DMS79 (cell line): ENCODE measurements at places on chromosomes 4 and X.

- no peak for DNase-seq
These were observed 159.3 kb downstream of the EPHA5 start for GRCh38 chr4:65510976-65511375.

DNA sequence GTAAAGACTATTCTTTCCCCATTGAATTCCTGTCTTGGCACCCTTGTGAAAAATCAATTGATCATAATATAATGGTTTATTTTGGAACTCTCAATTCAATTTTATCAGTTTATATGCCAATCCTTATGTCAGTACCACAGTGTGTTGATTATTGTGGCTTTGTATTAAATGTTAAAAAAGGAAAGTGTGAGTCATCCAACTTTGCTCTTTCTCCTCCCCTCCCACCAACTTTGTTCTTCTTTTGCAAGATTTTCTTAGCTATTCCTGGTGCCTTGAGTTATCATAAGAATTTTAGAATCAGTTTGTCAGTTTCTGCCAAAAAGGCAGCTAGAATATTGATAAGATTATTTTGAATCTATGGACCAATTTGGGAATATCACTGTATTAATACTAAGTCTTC, 11.2 kb upstream of the RNF175 start:
- DNase-seq, result no peak

- DNase-seq, result no peak
These were observed 37.6 kb downstream of the ZBTB49 start for GRCh38 chr4:4327652-4328121.

DNA sequence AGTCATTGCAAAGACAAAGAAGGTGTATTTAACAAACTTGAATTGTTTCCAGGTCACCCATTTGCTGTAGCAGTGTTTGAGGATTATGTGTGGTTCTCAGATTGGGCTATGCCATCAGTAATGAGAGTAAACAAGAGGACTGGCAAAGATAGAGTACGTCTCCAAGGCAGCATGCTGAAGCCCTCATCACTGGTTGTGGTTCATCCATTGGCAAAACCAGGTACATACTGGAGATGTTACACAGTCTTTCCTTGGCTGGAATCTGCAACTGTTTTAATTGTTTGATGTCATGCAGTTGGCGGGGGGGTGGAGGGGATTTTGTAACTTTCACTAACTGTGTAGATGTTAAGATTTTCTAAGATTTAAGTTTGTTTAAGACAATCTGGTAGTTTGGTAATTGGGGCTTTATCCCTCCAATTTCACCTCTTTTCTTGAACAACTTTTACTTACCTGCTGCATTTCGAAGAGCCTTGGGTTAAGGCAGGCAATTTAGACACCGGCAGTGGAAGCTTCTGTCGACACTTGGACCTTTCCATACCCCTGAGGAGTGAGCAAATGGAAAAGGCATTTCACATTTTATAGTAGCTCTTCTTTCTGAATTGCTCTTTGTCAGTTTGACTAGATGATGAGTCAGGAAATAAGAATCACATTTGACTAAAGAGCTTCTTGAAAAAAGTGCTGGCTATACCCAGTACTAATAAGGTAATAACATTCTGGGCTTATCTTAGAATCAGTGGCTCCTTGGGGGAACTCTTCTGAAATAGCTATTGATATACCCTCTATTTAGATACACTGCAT, 67.4 kb downstream of the EGF start:
- DNase-seq, result no peak

- no peak for DNase-seq
These were observed 956 bp downstream of the C4orf51 start for GRCh38 chr4:145680902-145681301.

GRCh38 chr4:38902695-38903094, 35.1 kb downstream of the FAM114A1 start:
- DNase-seq, result no peak

DNA sequence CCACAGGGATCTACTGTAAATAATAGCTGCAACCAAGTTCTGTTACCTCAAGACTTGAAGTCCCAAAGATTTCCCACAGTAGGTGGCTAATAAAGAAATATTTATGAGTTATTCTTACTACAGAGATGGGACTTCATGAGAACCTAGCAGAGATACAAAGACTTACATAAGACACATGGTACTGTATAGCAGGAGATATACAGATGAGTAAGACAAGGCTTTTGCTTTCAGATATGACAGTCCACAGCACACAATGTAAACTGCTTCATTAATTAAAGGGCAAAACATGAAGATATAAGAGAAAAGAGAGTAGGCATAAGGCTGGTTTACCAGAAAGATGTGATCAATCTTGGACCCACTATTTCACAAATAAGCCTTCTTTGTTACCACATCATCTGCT, 6.6 kb downstream of the ANKRD17 start:
- DNase-seq, result no peak

DNA sequence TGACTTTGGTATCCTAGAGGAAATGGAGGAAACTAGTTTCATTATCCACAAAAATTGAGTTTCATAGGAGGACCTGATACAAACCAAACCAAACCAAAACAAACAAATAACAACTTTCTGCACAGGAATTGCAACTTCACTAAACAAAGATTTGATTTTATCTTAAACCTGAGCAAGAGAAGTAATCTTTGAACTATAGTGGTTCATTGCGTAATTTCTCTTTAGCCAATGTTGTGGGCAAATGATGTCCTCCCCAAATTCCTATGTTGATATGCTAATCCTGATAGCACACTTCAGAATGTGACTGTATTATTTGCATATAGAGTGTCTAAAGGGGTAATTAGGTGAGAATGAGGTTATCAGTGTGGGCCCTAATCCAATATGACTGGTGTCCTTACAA, 102.4 kb downstream of the CAMK2D start:
- no peak for DNase-seq

DNA sequence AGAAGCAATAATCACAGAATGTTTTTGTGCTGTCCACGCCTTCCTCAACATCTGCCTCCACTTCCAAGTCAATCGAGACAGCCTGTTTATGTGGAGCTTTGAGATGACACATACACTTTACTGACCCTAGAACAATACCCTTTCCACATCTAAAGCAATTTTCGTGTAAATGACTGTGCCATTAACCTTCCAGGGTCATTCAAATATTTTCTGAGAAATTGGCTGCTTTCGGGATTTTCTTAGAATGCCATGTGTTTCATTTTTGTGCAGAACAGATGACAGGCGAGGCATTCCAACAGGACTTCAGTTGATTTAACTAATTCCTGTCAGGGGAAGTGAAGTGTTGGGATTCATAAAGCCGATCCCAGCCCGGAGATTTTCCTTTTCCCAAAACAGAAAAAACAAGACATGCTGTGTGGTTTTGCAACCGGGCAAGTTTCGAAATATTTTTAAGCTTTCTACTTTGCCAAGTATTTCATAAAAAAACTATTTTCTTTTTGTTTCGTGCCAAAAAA, 73.9 kb downstream of the SORBS2 start:
- DNase-seq, result no peak

DNA sequence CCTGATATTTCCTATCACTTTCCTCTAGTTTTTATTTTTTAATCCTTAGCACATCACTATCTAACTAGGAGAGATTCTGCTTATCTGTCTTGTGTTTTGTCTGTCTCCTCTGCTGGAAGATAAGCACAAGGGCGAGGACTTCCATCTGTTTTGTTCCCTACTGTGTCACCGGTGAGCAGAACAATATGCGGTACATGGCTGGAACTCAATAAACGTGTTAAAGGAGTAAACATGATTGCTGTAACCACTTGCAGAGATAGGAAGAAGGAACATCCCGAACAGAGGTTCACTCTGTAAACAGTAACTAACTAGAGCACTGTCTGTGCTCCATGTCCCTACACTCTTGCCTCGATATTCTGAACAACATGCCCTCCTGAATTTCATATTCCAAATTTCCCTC, 5.2 kb downstream of the HS3ST1 start:
- DNase-seq, result no peak

- DNase-seq, result no peak
These were observed 37.7 kb upstream of the UGT2B7 start for GRCh38 chr4:69058410-69059059.

DNA sequence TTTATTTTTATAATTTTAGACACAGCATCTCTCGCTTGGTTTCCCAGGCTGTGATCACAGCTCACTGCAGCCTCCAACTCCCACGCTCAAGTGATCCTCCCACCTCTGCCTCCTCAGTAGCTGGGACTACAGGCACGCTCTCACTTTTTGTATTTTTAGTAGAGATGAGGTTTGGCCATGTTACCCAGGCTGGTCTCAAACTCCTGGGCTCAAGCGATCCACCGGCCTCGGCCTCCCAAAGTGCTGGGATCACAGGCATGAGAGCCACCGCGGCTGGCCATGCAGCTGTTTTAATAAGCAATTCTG, 39.1 kb downstream of the DHRSX start:
- no peak for DNase-seq

DNA sequence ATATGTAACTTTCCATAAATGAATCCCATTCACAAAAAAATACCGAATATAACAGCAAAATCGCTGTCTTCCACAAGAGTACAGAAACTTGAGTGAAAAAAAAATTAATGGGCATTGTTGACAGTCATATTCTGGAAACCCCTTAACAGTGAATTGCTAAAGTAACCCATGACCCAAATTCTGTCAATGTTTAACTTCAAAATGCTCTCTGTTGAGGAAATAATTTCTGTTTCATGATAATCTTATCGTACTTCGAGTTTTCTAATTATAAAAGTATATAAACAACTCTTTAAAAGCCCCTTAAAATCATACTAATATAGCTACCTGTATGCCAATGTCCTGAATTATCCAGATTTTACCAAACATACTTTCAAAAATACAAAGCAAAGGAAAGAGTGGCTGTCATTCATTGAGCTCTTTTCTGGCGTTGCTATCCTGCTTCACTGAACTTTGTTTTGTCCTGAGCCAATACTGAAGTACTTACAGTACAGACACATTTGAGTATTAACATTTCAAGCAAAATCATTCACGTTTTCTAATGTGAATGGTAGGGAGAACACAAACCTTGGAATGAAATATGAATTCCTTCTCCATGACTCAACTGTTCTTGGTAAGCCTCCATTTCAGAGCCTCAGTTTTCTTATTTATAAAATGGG, 2.4 kb downstream of the XAGE3 start:
- DNase-seq, result no peak

DNA sequence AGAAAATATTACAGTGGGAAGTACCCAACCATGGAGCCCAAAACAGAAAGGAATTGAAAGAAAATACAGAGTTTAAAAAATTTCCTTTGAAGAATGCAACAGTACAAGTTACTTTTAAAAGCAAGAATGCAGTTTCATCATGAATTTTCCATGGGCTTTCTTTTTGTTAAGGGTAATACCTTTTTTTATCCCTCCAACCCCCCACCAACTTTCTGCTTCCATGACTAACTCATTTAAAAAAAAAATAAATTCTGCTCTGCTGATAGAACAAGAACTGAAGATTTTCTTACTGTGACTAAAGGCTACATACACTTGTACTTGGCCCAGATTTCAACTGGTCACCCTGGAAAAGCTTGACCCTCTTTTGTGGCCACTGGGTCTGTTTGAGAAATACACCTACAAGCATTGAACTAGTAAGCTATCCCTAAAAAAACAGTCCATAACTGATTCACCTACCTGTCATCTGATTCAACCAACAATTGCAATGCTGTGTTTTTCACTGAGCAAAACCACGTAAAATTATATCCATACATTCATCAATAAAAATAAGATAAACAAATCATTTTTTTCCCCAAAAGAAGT, 214.2 kb downstream of the NSUN7 start:
- no peak for DNase-seq

- DNase-seq, result no peak
These were observed 84.9 kb downstream of the DMD start for GRCh38 chrX:33126469-33126868.

GRCh38 chr4:25861280-25861950, 1.4 kb downstream of the SEL1L3 start:
- DNase-seq, result no peak

- no peak for DNase-seq
These were observed 155.5 kb downstream of the INPP4B start for GRCh38 chr4:142690406-142691163.

DNA sequence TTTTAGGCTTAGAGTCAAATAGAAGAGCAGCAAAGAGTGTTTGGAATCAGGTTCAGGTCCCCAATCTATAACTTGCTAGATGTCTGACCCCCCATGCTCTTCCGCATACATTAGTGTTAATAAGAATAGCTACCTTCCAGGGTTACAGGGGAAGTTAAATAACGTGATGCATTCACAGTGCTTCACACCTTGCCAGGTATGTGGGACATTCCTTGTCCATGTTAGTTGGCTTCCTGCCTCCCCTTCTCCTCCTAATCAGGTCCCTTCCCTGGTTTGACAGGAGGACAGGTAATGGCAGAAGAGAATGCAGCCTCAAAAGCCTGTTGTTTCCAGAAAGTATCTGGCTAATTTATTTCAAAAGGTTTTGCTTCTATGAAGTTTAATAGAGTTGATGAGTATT, 248.7 kb downstream of the MID1IP1 start:
- no peak for DNase-seq

- DNase-seq, result no peak
These were observed at the start of gene PASD1 for GRCh38 chrX:151563449-151563848. Gene PASD1, plus strand, starts transcription at chrX:151563675. Its CDS starts 37,879 bp downstream, at chrX:151601554.

- no peak for DNase-seq
These were observed 2.4 kb downstream of the CXCR3 start for GRCh38 chrX:71615954-71616353.

- no peak for DNase-seq
These were observed 255.8 kb downstream of the COL25A1 start for GRCh38 chr4:109046471-109047201.

GRCh38 chr4:3793545-3793944, 27.4 kb downstream of the ADRA2C start:
- DNase-seq, result no peak

DNA sequence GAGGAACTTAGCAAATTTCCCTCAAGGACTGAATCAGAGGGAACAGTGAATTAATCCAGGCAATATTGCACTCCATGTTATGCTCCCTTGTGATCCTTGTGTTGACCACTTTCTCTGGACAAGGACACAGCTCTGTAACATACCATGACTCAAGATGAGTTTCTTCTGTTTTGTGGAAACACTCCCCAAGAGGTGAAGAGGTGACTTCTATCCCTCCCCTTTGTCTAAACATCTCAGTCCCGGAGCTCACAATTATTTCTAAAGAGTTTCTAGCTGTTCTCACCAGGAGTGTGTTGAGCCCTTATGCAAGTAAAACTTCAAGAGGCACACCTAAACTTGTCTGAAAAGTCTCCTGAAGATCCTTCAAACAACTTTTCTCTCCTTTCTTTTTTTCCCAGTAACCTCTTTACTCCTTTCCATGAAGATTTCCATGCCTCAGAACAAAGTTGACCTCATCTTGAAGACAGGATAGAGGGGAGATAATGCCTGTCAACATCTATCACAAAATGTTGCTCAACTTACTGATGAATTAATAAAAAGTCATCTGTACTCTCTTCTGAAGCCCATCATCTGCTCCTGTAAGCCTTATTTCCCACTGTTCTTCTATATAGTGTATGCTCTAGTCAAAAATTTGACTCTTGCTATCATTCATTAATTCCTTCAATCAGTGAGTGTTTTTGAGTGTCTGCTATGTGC, 429.1 kb downstream of the SPRY1 start:
- DNase-seq, result no peak
